ENCODE measurements at places on chromosomes 6 and 20.
A peak's percentile ranks its signal among the peaks of the same experiment; 100 is the strongest.

DNA sequence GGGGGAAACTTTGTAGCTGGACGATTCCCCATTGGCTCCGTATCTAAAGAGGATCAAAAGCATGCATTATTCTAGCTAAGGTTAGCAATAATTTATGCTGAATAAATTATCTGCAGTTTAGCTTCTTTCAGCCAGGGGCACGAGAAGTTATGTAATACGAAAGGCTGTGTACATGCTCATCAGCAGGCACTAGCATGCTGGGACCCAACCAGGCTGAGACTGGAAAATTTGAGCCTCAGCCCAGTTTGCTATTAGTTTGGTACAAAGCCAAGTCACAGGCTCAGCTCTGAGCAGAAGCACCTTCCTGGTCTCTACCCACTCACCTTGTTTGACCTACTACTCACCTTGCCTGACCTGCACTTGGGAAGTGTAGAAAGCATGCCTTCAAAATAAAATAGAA, 328.1 kb upstream of the ARID1B start:
- no peak for DNase-seq

DNA sequence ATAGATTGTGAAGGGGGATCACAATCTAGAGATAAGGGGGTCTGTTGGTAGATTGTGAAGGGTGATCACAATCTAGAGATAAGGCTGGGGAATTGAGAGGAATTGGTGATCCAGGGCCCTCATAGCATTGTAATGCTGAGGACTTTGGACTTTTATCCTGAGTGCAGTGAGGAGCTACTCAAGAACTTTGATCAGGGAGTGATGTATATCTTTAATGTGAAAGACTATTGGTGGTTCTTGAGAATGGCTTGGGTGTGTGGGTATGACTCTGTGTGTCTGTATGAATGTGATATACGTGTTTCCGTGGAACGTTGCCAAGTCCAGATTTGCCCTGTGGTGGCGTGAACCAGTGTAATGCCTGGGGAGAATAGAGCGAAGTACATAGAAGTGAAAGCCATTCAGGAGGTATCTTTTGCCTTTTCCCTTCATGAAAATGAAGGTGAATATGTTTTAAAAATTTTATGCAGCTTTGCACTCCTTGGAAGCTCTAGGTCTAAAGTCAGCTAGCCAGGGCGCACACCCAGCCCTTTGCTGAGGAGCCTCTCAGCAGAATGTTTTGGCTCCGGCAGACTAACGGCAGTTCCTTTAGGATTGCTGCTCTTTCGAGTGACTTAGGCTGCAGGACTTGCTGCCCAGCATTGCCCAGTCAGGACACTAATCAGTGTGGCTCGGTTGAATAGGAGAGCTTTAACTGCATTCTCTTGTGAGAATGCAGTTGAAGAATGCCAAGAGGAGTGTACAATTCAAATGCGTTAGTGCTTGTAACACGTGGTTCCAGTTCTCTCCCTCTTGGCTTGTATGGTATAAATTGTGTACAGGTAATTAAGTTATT, 3.5 kb downstream of the ZFAND3 start:
- DNase-seq: peak; percentile 37

DNA sequence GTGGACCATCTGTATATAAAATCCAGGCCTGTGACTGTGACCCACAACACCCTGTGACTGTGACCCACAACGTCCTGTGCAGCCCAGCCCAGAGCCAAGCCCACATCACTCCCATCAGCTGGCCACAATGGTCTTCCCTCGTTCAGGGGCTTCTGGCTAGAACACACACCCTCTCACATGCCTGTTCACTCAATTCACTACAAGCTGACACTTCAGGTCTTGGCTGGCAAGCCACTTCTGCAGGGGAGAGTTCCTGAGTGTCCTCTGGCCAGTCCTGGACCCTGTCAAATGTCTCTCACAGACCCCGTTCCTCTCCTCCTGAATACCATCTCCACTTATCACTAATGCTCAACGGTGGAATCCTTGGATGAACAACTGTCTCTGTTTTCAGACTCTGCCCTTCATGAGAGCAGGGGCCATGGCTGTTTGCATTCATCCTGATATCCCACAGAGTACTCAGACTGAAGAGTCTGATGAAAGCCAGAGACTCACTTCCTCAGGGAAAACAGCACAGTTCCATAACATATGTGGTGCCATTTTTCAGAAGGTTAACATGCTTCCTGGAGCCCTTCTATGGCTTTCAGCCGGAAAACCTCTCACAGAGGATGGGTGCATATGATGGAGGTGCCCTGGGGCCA, 56.0 kb downstream of the MYH7B start:
- no peak for DNase-seq

- no peak for DNase-seq
Observed at GRCh38 chr20:62428396-62429295, 1.3 kb upstream of the RBBP8NL start.

DNA sequence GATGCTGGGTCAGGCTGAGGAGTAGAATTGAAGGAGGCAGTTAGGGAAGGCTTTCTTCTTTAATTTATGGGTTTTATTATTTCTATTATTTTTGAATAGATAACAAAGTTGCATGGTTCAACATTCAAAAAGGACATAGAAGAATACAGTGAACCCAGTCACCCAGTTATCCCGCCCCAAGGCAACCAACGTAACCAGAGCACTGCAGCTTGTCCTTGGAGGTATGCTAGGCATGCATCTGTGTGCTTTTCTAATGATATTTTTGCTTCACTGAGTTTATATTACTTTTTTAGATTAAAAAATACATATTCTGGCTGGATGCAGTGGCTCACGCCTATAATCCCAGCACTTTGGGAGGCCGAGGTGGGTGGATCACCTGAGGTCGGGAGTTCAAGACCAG, 47.4 kb upstream of the DSN1 start:
- no peak for DNase-seq

DNA sequence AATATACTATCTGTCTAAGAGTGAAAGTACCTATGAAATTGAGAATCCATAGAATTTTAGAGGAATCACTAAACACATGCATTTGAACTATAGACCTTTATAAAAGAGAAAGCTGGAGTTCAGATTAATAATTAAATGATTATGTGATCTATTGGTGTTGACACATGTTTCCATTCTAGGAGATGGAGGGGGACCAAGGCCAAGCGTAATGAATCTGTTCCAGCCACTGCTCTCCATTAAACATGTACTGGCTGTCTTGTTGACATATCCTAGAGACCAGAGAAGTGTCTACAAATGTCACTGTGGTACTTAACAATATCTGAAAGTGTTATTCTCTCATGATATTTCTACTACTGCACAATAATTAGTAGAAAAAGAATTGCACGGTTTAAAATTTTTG, 432.4 kb downstream of the BMP2 start:
- no peak for DNase-seq

DNA sequence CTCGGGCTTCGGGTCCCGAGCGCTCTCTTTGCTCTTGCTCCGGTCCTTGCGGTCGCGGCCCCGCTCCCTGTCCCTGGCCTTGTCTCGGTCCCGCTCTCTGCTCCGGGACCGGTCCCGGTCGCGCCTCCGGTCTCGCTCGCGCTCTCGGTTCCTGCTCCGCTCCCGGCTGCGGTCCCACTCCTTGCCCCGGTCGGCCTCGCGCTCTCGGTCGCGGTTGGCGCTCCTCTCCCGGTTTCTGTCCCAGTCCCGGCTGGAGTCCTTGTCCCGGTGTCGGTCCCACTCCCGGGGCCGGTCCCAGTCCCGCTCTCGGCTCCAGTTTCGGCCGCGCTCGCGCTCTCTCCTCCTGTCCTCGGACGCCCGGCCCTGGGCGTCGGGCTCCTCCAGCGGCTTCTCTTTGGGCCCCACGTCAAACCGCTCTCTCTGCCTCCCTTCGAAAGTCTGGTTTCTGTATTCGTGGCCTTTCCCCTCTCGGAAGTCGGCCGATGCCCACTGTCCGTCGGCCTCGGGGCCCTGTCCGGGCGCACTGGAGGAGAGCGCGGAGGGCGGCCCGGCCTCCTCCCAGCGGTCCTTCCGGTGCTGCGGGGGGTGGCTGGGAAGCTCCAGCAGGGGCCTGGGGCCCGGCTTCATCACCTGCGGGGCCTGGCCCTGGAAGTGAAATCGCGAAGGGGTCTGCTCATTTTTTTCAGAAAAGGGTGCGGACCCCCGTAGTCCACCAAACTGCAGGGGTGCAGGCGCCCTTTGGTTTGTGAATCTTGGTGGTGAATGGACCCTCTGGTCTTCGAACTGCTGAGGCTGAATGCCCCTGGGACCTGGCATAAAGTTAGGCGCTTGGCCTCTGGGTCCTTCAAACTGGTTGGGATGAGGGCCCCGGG, 17.9 kb upstream of the TCFL5 start:
- no peak for DNase-seq

DNA sequence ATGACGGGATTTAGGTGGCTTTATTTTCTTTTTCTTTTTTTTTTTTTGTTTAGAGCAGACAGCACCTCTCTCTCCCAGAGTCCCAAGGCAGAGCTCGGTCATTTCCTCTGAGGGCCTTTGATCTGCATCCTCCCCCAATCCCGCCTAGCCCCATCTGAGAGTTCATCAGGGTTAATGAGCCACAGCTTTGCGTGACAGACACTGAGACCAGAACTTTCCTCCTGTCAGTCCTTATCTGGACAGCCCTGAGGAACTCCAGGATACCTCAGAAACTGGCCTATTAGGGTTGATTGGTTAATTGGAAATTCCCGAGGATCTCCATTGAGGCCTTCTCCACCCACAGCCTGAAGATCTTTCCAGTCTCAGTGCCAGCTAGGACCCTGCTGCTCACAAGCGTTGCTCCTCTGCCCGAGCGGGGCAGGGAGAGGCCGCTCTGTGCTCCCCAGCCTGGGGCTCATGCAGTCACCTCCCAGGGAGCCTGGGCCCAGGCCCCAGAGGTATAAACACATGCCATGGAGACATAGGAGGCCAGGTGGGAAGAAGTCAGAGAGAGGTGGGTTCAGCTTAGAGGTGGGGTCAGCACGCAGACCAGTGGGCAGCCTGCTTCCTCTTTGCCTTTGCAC, 1.4 kb upstream of the LRRN4 start:
- DNase-seq: no peak

Data from activated naive CD4-positive, alpha-beta T cell treated with Interleukin-2 at 50 U/mL for 16 hours (primary cell).